NCI-H748 treated with DMSO at 0.1 percent for 48 hours (cell line): ENCODE measurements at places on chromosomes 11 and 22.

- DNase-seq: no peak
These were observed 12.2 kb upstream of the CDC42BPG start for GRCh38 chr11:64856382-64857227.

DNA sequence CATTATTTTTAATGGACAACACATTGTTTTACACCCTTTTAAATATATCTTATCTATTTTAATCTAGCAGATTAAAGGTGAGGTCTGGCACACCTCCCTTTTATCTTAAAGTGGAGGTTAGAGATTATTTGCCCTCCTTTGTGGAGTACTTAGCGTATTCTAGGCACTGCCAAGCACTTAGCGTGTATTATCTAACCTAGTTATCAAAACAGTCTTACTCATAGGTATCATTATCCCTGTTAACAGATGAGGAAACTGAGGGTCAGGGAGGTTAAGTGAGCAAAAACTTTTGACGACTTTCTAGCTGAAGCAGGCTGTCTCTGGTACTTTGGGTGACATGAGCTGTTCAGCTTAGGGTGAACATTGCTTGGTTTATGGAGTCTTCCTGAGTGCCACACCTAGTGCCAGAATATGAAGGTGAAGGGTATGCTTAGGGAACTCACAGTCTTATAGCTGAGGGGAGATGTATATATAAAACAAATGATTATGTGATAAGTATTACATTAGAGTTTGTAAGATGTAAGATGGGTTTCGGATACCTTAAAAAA is 55.0 kb downstream of the ZNRF3 start:
- no peak for DNase-seq

DNA sequence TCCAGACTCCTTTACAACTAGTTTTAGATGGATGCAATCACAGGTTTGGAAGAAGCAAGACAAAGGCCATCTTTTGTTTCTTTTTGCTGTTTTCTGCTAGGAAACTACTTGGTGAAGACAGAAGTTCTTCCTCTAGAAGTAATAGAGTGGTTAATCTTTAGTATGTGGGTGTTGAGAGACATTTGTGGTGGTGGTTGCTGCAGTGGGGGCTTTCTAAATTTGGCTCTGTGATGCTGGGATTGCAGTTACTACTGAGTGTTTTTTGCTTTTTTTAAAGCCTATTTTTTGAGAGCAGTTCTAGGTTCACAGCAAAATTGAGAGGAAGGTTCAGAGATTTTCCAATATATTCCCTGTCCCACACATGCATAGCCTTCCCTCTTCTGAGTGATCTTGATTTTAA is 120.0 kb downstream of the AASDHPPT start:
- no peak for DNase-seq

DNA sequence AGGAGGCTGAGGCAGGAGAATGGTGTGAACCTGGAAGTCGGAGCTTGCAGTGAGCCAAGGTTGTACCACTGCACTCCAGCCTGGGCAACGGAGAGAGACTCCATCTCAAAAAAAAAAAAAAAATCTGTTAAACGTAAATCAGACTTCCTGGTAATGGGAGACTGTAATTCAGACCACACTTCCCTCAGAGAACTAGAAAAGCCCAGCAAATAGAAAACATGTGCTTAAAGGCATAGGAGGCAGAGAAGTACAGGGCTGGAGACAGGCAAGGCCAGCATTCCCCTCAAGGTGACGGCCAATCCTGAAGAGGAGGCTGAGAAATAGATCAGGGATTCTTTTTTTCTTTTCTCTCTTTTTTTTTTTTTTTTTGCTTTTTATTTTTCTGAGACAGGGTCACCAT is 8.2 kb downstream of the GGT5 start:
- DNase-seq: no peak

GRCh38 chr11:44005063-44005701 is 42.6 kb upstream of the ACCSL start:
- peak; percentile 2 for DNase-seq

DNA sequence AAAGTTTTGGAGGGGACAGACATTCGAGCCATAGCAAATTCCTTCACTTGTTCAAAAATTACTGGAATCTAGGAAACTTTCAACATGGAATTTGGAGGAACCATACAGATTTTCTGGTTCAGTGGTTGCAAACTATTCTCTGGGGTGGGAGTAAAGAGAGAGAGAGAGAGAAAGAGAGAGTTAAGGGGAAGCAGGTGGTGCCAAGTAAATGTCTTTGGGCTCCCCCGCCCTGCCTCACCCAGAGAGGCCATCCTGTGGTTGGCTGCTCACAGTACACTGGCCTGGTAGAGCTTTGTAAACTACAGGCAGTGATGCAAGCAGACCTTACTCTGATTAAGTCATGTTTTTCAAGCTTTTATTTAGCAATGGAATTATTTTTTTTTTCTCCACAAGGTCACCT is 82.6 kb downstream of the ADAMTS15 start:
- no peak for DNase-seq

DNA sequence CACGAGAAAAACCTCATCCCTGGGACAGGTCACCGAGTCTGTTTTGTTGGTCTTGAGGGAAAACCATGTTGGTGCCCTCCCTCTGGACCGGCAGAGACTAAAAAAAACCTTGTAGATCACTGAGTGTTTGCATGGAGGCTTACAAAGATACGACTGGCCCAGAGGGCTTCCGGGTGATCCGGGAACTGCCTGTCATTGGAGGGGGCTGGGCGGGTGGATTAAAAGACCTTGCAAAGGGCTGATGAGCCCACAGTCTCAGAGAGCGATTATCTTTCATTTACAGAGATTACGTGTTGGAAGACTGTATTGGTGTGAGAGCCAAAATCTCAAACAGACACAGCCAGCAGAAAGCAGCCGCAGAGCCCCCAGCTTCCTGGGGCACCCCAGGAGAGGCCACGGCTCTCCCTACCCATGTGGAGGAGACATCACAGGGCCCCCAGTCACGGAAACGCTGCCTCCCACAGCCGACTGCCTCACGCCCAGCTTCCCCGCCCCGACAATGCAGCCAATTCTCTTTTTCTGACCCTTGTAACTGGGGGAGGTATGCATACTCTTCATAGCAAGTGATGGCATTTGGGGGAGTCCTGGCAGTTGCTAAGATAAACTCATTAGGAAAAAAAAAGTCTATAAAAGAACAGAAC is 426.4 kb downstream of the CTTN start:
- peak; percentile 22 for DNase-seq

GRCh38 chr11:70834984-70835560 is 417.3 kb downstream of the SHANK2 start:
- no peak for DNase-seq

DNA sequence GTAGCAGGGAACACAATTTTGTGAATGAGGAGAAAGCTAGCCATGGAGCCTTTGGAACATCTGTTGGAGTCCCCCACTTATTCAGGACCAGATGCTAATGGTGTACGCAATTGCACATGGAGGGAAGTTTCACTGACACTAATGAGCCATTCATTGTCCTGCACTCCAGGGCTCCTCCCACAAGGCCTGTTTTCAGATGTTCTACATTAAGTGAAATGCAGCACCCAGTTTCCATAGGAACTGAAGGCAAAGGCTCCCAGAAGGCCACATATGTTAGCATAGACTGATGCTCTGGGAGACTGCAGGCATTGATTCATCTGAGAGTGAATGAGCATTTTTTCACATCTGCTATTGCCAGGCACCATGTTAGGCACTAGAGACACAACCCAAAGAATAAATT is 399.5 kb downstream of the ETS1 start:
- no peak for DNase-seq

GRCh38 chr11:19686234-19686633 is 26.4 kb upstream of the NAV2 start:
- no peak for DNase-seq

DNA sequence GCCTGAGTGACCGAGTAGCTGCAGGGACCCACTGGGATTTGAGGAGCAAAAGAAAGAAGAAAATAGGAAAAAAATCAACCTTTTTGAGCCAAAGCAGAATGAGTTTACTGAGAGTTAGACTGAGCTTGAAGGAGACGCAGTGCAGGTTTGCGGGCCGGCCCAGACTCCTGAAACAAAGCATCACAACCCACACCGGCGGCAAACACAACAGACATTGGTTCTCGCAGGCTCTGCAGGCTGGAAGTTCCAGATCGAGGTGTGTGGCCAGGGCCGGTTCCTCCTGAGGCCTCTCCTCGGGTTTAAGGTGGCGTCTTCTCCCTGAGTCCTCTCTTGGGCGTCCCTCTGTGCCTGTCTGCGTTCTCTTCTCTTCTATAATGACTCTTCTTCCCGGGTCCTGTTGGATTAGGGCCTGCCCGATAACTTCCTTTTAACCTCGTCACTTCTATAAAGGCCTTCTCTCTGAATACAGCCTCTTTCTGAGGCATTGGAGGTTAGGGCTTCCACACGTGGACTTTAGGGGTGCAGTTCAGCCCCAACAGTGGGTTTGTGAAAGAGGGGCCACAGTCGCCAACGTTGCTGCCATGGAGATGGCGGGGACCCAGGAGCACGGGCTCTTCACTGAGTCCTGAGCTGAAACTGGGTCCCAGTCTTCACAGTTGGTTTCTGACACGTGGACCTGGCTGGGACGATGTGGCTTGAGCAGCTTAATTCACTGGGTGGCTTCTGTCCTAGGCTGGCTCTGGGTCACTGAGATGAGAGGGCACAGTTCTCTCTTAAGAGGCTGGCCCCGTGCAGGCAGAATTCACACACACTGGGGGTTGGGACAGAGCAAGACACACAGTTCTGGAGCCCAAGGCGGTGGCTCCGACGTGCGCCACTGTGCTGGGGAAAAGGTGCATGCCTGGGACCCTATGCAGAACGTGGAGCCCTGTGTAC is 1047.7 kb downstream of the BRD1 start:
- DNase-seq: no peak
